ENCODE measurements at places on chromosomes 1 and 21.

DNA sequence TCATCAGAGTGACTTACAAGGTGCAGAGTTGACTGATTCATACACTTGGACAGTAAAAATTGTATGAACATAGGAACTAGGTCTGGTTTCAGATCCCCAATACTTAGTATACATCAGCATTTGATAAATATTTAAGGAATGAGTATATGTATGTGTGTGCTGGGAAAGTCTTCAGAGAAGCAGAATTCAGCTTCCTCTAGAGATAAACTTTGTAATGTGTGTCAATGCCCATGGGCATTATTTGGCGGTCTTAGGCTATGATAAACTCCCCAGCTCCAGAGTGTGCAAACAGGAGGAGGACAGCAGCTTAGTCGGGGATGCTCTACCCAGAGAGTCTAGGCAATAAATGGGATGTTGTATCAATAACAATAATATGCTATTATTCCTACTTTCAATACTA, 2.9 kb upstream of the CAMK1G start:
- no peak for DNase-seq

DNA sequence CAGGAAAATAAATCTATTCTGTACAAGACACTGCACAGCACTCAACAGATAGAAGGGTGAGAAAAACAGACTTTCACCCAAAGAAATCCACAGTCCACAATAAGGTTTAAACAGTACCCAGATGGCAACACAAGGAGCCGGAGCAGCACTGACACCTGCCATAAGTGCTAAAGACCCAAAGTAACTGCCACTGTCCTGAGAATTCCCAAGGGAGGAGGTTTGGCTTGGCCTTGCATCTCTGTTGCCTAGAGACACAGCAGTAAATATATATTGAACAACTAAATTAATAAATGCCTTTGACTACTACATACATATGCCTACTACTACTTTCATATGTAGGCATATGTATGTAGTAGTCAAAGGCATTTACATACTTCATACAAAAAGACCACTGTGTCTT, 68.0 kb downstream of the VAV3 start:
- DNase-seq: no peak

GRCh38 chr21:32712043-32712442, 15.8 kb downstream of the SYNJ1 start:
- peak; percentile 26 for DNase-seq

DNA sequence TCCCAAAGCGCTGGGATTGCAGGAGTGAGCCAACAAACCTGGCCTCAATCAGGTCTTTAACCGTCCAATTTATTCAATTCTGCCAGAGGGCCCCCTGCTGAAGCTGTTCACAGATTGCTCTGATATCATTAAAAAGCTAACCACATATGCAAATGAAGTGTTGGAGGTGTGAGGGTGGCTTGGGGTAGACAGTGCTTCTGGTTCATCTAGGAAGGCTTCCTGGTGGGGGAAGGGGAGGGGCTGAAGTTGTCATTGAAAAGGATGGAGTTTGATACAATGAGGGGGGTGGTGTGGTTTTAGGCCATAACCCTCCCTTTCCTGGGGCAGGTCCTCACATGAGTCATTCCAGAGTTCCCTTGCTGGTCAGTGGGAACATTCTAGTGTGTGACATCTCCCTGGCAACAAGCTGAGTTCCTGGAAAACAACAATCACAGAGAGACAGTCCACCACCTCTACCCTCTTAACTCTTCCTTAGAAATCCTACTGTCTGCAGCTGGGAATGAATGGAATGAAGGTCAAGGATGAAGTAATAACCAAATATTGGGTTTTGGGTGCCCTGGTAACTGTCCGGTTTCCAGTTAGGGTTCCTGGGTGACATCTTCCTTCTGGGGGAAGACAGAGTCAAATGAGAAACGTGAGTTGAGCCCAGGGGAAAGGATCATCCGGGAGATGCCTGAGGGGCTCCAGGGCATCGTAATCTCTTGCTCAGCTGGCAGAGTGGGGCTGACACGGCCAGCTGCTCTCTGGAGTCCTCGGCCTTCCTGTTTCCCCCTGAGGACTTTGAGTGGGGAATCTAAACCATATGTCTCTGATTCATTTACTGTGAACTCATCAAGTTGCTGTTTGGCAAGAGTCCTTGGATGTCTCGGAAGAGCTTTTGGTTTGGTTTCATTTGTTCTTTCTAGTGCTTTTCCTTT, 32.2 kb downstream of the BATF3 start:
- peak; percentile 25 for DNase-seq

DNA sequence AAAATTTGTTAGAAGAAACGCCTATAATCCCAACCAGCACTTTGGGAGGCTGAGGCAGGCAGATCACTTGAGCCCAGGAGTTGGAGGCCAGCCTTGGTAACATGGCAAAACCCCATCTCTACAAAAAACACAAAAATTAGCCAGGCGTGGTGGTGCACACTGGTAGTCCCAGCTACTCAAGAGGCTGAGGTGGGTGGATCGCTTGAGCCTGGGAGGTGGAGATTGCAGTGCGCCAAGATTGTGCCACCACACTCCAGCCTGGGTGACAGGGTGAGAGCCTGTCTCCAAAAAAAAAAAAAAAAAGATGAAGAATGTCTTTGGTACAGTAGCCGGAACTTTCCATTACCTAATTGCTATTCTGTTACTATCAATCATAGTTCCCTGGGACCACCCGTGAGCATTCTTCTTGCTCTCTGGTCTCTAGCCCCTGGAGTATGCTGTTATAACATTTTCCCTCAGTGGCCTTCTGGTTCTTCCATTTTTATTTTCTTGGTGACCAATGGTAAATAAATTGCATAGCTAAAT, 43.4 kb downstream of the WASF2 start:
- no peak for DNase-seq

- no peak for DNase-seq
Measured at GRCh38 chr1:210200124-210200736, 32.4 kb upstream of the SERTAD4 start.

- no peak for DNase-seq
Measured at GRCh38 chr1:10193288-10193687, 17.1 kb upstream of the KIF1B start.

DNA sequence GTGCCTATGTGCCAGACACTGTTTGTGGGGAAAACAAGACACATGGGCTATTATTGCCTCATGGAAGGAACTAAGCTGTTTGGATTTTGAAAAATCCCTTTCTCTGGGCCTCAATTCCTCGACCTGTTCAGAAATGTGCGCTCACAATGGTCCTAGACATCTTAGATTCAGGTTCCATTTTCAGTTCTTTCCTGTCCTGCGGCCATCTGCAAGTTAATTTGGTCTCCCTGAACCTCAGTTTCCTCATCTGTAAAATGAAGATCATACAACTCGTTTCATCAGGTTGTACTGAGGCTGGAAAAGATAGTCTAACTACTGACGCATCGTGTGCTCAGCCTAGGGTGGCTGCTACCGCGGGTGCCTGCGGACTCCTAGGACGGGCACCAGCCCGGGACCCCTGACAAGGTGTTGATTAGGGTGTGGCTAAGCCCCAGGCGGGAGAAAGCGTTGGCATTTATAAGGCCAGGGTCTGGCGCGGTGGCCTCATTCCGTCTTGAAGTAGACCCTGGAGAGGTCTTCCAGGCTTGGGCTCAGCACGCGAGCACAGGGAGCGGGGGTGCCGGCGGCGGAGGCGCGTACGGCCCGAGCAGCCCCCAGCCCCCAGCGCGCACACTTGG, 493 bp upstream of the ELOA start:
- no peak for DNase-seq

GRCh38 chr1:118896416-118896815, 91.7 kb downstream of the TBX15 start:
- DNase-seq: no peak

DNA sequence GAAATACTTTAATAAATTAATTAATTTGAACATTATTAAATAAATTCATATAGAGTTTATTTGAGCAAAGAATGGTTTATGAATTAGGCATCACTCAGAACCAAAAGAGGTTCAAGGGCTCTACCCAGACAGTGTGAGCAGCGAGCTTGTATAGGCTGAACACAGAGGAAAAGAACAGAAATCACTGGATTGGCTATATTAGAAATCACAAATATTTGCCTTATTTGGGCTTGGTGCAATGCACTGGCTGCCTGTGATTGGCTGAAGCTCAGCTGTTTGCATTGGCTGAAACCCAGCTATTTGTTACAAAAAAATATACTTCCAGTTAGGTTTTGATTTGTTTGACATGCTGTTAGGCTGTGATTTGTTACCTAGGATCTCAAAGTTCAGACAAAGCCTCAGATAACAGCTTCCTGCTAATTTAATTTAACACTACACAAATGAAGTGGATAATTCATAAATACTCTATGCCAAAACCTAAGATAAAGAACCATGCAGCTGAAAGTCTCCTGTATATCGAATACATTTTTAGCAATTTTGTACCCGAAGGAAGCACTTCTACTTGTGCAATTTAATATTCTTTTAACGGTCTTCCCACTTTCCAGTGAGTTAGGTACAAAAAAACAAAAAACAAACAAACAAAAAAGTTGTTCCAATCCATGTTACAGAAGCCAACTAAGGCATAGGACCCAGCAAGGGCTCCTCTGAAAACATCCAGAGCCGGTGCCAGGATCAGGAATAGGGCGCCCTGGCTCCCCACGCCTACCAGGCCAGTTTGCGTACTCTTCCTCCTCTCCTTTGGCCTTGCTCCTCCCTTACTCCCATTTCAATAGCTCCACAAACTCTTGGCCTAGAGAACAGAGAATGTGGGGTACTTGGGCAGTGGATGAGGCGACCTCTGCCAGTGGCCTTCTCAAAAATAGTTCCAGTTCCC, 179.1 kb downstream of the DUSP10 start:
- DNase-seq: no peak

GRCh38 chr1:27058966-27059669, 46.5 kb upstream of the TENT5B start:
- DNase-seq: no peak

DNA sequence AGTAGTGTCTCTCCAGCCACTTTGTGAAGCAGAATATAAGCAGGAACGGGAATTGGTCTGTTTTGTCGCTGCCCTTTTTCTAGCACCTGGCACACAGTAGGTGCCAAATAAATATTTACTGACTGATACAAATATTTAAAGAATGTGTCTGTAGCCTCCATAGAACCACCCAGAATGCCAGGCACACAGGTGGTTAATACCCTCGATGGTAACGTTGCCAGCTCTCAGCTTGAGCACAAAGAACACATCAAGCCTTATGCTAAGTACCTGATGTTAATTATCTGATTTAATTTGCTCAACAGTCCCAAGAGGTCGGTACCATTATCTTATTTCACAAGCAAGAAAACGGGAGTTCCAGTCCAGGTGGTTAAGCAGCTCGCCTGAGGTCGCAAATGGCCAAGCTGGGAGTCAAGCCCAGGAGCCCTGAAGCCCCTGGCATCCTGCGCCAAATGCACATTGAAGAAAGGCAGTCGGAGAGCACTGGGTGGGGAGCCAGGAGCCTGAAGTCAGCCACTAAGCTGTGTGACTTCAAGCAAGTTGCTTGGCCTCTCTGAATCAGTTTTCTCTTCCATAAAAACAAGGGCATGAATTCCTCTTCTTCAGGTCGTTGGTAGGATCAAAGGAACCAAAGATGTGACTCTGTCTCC, 26.4 kb downstream of the HSPG2 start:
- DNase-seq: no peak

GRCh38 chr1:168362991-168363390, 82.3 kb downstream of the TBX19 start:
- peak; percentile 83 for DNase-seq

DNA sequence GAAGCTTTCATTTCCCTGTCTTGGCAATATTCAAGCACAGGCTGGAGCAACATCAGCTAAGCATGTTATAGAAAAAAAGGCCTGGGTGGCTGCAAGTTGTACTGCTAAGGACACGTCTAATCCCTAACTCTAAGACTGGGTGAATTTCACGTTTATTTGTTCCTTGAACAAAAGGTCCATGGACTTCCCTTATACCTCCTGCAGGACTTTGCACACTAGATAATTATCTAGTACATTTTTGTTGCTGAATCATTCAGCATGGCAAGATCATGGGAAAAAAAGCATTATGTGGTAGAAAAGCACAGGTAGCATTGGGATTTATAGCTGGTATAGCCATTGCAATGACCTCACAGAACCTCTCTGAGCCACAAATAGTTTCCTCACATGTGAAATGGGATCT, 130.7 kb upstream of the DMRTA2 start:
- no peak for DNase-seq
